Fibroblast of skin of back (primary cell): ENCODE measurements at places on chromosomes 12 and 14.

GRCh38 chr12:225012-225411, 11.1 kb upstream of the SLC6A12 start:
- no peak for DNase-seq

DNA sequence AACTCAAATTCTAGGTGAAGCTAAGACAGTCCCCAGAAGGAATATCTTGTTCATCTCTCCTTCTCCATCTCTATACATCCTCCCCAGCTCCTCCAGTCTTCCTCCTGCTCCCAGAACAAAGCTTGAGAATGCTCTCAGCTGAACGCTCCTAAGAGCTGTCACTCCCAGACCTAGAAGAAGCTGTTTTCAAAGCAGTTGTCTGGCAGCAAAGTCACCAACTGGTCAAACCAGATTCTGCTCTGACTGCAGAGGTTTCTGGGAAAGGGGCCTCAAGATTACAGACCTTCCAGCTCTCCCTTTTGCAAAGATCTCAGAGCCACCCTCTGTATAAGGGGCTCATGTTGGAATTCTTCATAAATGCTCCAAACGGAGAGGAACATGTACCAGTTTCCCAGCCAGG, 9.6 kb upstream of the HSPB8 start:
- DNase-seq: no peak

- DNase-seq: no peak
Observed at GRCh38 chr14:61107869-61108493, 126.9 kb downstream of the SLC38A6 start.

DNA sequence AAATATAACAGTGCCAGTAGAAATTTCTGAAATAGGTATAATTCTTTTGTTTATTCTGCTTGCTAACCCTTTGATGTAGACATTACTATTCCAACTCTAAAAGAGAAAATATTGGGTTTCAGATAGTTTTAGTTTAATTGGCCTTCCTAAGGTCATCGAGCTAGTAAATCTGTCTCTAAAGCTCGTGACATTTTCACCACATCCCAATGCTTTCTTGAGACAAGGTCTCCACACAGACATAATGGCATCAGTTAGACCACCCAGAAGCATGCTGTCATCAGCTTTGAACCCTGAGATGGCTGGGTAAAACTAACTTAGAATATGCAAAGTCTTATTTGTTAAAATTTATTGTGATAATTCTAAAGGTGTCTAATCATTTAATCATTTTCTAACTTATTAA, 52.0 kb downstream of the PIK3C2G start:
- no peak for DNase-seq

DNA sequence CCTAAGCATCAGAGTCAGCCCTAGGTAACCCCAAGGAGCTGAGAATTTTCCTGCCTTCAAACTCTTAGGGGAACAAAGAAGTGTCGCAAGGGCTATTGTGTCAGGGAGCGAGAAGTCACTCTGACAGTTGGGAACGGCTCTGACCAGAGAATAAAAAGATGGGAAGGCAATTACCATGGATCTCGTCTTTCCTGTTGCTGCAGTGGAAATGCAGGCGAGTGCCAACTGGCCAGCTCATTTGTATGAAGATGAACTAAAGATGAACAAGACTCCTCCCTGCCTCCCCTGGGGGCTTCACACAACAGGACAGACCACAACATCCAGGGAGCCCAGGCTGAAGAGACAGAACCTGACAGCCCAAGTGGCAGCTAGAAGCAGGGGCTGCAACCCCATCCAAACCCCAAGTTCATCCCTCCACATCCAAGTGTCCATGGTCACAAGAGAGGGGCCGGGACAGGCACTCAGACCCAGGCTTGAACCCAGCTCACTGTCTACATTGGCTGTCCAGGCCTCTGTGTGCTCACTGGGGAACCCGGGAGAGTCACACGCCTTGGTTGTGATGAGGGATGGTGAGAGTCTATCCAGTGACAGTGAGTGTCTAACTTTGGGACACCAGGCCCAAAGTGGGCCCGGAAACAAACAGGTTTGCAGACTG, 322.4 kb downstream of the BCL11B start:
- no peak for DNase-seq

GRCh38 chr14:30849983-30850382, 24.4 kb upstream of the COCH start:
- no peak for DNase-seq

DNA sequence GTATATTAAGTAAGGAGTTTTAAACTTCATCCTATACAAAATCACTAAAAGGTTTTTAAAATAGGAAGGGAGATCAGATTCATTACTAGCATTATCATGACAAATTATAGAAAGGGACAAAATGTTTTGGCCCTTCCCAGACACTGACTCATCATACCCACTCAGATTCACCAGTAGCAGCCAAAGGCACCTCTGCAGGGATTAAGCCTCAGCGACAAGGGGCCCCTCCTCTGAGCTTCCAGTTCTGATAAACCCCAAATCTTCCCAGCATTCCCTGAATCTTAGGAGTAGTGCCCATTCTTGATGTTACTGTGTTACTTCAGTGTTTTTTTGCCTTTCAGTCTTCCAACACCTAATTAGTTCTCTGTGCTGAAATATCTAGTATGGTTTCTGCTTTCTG, 14.5 kb downstream of the KRAS start:
- DNase-seq: peak; percentile 48
